AG10803 (cell line): ENCODE measurements at places on chromosomes 2 and 18.

GRCh38 chr2:135563793-135564192, 32.5 kb downstream of the R3HDM1 start:
- DNase-seq = no peak

GRCh38 chr2:176158186-176158591, 1.1 kb downstream of the HOXD3 start:
- DNase-seq = no peak

DNA sequence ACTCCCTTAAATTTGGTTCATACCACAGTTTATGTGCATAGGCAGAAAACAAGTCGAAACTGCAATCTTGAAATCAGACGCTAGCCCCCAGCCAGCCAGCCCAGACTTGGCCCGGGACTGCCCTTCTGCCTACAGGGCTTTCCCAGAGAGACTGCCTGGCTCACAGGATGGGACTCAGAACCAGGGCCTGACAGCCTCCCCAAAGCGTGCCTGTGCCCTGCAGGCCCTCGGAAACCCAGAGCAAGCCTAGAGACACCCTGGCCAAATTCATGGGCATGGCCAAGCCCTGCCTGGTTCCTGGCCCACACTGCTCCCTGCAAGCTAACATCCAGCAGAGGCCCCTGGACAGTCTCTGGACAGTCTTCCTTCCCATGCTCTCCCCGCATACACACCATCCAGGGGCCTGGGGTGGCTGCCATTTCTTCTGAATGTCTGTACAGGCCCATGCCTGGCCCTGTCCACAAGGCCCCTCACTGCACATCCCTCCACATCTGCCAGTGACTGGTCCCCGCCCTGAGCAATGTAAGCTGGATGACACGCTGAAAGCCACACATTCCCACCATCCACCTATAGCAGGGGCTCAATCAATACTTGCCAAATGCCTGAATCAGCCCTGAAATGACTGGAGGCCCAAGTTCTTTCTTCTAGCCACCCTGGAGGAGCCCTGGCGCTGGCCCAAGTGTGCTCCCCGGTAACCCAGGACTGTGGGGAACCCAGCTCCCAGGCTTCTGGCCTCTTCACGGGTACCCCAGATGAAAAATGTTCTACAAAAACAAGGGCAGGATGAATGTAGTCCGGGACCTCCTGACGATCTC, 73.1 kb downstream of the HDAC4 start:
- peak; percentile 21 for DNase-seq

DNA sequence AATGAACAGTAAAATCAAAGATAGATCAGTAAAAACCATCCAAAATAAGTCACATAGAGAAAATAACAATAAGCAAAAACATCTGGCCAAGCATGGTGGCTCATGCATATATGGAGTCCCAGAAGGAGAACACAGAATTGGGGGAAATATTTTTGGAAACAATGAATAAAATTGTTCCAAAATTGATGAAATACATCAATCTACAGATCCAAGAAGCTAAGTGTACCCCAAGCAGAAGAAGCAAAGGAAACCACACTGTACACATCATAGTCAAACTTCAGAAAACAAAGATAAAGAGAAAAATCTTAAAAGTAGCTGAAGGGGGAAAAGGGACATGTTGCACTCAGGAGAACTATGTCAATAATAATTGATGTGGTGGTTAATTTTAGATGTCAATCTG, 80.4 kb upstream of the RMP24 start:
- DNase-seq = no peak

GRCh38 chr2:21007129-21008013, 36.5 kb downstream of the APOB start:
- DNase-seq = no peak

DNA sequence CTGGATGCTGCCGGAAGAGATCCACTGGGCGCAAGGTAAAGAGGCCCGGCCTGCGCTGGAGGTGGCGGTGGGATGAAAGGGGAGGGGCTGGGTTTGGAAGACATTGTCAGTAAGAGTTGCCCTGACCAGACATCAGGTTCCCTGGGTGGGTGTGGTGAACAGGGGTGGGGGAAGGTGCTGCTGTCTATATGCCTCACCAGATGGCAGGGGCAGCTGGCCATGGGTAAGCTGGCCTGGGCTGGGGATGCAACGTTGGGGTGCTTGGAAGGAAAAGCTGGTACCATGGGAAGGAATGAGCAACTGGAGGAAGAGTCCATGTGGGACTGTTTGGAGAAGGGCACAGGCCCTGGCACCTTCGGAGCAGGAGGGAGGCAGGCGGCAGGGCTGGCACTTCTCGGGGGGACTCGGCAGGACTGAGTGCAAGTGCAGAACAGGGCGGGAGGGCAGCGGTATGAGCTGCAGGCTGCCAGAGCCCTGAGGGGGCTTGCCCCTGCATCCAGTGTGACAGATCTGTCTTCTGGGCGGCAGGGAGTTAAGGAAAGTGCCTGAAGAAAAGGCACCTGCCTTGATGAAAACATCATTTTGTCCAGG, 146.4 kb downstream of the DYSF start:
- no peak for DNase-seq

DNA sequence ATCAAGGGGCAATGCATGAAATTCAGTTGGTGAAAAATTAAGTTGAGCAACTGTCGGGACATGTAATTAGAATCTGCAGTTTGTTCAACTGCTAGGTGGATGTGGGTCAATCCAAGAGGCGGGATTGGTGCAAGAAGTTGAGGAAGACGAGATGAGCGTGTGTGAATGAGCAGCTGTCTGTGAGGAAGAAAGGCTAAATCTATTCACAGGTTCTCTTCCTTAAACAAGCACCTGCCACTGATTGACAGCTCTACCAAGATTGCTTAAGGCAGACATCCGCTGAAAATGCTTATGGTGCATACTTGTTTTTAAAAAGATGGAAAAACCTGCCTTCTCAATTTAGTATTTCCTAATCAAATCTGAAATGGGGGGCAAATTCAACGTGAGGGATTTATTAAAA, 323.4 kb upstream of the THUMPD2 start:
- no peak for DNase-seq

DNA sequence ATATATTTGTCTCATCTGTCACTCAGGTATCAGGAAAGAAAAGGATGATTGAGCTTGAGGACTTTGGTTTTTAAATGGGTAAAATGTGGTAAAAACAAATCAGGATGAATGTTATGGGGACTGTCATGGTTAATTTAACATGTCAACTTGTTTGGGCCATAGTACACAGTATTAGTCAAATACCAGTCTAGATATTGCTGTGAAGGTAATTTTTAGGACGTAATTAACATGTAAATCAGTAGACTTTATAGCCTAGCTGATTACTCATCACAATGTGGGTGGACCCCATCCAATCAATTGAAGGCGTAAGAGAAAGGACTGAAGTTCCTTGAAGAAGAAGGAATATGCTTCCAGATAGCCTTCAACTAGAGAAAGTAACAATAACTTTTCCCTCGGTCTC, 275.7 kb upstream of the ZNF804A start:
- no peak for DNase-seq

DNA sequence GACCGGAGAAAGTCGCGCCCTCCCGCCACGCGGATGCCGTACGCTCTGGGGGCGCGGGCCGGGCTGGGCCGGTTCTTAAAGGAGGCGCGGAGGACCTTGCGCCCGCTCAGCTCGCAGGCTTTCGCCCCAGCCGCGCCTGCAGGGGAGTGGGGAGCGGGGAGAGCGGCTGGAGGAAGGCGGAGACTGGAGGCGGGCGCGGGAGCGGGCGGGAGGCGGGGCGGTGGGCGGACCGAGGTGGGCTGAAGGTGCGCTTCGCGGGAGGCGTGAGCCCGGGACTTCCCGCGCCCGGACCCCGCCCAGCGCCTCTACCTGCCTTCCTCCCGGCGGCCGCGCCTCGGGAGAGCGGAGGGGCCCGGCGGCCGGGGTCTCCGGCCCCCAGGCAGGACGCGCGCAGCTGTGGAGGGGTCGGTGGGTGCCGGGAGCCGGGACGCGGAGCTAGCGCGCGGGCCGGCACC, at the start of gene ADRA2B:
Gene ADRA2B, minus strand, starts transcription at position 148 of the 455 bp plus-strand sequence. CDS start 422 bp downstream, outside the sequence.
- DNase-seq = no peak

GRCh38 chr2:20637147-20637546, 13.8 kb downstream of the HS1BP3 start:
- no peak for DNase-seq

GRCh38 chr2:179340678-179341077, 76.0 kb upstream of the SESTD1 start:
- peak; percentile 77 for DNase-seq

DNA sequence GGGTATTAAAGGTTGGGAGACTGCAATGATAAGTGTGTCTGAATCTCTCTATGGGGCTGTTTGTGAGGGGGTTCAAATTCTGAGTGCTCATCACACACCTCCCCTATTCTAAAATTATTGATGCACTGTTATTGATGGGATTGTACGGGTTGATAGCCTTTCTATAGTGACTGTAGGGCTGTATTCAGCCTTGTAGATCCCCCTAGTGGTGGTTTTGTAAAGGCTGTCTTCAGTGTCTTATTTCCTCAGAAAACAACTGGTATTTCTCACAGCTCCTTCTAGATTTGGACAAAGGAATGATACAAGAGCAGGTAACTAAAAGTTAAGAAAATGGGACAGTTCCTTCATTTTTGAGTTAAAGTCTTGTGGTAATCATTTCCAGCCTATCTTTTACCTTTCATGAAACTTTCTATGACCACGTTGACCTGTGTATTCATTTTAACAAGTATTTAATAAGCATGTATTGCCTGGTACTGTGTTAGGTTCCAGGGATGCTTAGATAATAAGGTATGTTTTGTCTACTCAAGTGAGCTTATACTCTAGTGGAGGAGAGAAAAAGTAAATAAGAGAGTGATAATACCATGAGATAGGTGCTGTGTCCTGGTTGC, 21.2 kb downstream of the SMAD4 start:
- DNase-seq = peak; percentile 59

- DNase-seq = no peak
These were observed 124.9 kb downstream of the PLCL1 start for GRCh38 chr2:197929008-197929885.

DNA sequence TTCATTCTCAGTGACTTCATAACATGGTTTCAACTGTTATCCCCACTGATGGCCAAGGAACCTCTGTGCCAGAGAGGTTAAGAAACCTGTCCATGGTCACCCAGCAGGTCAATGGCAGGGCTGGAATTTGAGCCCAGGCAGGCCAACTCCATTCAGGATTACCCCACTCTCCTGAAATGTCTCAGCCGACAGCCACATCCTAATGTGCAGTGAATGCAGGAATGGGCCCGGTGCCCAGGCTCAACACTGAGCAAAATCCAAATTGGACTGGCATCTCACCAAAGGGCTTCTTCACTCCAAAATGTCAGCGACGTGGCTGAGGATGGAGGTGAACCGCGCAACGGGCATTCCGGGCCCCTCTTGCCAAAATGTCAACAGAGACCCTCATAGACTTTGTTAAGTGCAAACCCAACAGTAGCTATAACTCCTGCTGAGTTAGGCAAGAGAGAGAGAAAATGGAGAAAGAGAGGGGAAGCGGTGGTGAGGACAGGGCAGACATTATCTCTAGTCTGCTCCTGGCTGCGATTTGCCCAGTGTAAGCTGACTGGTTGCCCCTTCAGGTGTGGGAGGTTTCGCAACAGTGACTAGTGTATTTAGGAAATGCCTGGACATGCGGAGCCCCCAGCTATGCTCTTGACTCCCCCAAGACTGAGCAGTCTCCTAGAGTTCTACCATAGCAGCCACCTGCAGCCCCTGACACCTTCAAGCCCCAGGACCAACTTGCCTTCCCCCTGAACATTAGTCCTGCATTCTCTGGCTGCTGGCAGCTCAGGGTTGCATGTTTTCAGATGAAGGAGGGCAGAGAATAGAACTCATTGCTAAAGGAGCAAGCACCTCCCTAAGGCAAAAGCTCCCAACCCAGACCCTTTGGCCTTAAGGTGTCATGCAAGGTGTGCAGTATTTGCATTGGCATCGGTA, 167.7 kb downstream of the ANAPC1 start:
- DNase-seq = peak; percentile 17
